ENCODE measurements at places on chromosomes 3 and 15.

DNA sequence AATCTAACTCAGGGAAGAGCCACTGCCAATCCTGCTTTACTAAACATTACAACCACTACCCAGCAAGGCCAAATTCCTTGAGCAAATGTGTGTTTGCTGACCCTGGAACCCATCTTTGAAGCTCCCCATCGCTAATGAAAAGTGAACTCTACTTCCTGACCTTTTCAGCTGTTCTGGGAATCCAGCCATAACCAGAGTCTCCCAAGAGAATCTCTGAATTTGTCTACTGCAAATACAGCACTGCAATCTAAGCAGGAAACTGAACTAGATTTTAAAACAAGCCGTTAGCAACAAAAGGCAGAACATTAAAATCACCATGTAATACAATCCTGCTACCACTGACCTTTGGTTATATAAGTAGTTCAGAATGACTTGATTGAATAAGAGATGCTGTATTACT, 309.2 kb downstream of the MAGI1 start:
- DNase-seq, result no peak

DNA sequence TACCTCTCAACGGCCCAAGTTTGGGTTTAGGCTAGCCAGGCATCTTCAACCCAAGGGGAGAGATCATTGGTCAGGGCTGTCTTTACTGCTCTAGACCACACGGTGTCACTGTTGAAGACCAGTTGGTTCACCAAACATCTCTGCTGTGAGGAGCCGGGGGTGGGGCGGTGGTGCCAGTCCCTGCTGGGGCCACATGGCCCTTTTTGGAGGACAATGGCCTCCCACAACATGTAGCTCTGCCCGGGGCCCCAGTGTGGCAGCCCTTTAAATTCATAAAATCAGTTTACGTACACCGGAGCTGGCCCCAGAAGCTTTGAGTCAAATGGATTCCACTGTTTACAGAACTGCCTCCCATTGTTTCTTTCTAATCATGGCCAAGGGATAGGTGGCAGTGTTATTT, 19.1 kb upstream of the TM4SF18 start:
- peak; percentile 84 for DNase-seq

DNA sequence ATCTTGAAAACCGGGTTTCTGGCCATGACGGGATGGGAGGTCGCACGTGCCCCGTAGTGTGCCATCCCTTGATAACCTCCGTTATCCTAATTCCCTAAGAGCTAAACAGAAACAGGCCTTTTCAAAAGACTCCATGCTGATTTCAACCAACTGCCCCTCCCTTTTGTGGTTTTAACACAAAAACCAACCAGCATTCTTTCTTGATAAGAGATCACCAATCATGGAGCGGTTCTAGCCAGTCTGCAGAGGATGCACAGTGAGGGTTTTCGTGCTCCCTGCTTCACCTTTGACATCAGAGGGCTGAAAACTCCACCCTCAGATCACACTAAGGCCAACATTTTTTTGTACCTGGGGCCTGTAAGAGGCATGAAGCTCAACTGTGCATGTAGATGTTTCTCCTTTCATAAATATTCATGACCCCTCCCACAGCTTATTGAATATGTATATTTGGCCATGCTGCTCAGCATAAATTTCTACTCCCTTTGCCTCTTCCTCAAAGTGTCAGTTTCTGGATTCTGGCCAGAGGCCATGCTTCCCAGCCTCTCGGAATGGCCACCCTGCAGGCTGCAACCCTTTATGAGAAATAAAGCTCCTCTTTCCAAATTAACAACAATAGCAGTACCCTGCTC, 41.3 kb downstream of the FAM3D start:
- DNase-seq, result no peak

GRCh38 chr3:184626923-184627322, 65.3 kb downstream of the EPHB3 start:
- DNase-seq, result no peak

GRCh38 chr3:57652203-57652602, 40.7 kb downstream of the DENND6A start:
- DNase-seq, result no peak
